ENCODE measurements at places on chromosomes 12 and 14.

- no peak for DNase-seq
These were observed 92.8 kb upstream of the METAP2 start for GRCh38 chr12:95380997-95381786.

DNA sequence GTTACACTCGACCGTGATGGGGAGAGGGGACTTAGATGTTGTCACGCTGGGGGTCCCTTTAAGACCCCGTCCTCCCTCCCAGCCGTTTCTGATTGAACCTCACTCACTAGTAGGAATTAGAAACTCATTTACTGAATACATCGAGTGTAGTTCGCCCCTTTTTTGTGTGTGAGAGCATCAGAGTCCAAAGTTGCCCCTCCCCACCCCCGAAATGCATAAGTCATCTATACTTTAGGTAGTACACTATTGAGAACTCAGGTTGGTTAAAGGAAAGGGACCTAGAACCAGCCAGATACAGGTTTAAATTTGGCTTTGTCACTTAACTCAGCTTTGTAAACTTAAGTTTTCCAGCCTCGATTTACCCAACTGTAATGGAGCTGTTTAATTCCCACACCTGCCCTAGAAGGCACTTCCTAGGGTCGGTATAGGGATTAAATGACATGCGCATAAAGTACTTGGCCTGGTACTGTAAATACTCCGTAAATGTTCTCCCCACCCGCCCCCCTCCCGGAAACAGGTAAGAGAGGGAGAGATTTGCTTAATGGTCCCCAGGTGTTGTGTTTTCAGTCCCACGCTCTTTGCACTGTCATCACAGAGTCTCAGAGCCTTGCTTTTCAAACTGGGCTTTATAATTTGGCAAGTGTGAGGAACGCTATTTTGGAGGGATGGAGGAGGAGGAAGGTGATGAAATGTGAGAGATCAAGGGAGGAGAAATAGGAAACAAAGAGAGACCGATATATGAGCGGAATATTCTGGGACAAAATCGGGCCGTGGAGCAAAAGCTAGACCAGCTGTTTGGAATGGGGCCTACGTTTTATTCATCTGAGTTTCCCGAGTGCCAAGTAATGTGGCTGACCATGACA, 897 bp downstream of the SUDS3 start:
- no peak for DNase-seq

DNA sequence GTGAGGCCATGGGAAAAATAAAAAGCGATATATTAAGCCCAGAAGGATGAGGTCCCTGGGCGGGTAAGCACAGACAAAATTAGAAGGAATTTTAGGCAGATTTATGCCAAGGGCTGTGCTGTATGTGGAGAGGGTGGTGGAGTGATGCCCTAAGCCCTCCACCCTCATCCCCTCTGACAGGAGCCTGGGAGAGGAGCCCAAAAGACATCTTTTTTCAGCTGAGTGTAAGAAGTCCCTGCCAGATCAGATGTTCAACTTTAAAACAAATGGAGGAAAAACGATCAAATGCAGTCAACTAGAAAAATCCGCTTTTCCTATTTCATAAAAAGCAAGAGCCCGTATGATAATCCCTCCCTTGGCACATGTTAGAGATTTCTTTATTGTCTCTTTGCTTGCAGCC, 47.7 kb upstream of the NRXN3 start:
- no peak for DNase-seq

GRCh38 chr14:89565607-89566006, 148.6 kb upstream of the FOXN3 start:
- no peak for DNase-seq

- DNase-seq: peak; percentile 38
These were observed 70.0 kb upstream of the DICER1 start for GRCh38 chr14:95227279-95227860.
